ENCODE measurements at places on chromosomes 7 and 10.

DNA sequence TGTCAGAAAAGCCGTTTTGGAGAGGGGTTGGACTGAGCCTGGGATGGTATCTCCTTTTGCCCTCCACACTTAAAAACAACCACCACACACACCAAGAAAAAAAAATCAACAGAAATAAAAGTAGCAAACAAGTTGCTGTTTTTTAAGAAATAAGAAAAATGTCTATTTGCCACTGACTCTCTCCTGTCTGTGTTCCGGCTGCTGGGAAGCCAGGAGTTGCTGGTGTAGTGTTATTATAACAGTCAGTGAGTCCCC, 163 bp downstream of the EGR2 start:
- no peak for DNase-seq

- DNase-seq = peak; percentile 11
Observed at GRCh38 chr10:88386204-88386788, 196.8 kb downstream of the RNLS start.

DNA sequence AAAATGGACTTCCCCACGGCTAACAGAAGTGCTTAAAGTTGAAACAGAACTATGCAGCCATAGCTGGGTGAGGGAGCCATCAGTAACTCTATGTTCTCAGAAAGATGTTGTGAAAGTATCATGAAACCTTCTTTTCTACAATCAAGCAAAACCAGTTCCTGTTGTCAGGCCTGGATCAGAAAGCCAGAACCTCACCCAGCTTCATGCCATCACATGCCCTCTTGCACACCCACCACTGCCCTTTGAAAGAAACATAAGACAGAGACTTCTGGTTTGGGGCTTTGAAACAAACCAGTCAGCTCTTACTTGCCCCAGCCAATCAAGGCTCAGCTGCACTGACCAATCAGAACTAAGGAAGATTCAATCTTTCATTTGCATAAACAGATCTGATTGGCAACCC, 230.8 kb upstream of the FERD3L start:
- no peak for DNase-seq

DNA sequence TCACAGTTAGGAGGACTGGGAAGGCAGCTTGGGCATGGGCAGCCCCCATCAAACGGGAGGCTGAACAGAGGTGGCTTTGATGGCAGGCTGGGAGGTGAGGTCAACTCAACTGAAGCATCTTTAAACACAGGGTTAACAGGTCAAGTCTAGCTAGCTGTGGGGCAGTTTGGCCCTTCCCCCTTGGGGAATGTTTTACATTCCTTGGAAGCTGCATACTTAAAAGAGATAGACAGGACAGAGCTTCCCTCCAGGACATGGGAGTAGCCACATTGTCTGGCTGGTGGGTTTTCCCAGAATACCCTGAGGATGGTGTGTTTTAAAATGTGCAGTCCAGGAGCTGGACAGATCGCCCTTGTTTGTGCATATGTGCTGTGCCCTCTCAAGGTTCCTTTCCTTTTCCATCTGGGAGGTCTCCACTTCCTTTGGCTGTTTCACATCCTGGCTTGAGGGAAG, 6.8 kb upstream of the RASSF4 start:
- peak; percentile 32 for DNase-seq

DNA sequence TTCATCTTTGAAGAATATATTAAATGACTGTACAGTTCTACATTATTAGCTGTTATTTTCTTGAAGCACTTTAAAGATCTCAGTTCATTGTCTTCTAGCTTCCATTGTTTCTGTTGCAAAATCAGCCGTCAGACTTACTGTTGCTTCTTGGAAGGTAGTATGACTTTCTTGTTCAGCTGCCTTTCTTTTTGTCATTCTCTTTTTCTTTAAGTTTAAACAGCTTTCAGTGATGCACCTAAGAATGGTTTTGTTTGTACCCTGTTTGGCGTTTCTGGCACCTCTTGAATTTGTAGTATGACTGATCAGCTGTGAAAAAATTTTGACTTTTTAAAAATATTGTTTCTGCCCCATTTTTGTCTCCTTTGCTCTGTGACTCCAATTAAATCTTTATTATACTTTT, 9.3 kb downstream of the MKLN1 start:
- peak; percentile 35 for DNase-seq

DNA sequence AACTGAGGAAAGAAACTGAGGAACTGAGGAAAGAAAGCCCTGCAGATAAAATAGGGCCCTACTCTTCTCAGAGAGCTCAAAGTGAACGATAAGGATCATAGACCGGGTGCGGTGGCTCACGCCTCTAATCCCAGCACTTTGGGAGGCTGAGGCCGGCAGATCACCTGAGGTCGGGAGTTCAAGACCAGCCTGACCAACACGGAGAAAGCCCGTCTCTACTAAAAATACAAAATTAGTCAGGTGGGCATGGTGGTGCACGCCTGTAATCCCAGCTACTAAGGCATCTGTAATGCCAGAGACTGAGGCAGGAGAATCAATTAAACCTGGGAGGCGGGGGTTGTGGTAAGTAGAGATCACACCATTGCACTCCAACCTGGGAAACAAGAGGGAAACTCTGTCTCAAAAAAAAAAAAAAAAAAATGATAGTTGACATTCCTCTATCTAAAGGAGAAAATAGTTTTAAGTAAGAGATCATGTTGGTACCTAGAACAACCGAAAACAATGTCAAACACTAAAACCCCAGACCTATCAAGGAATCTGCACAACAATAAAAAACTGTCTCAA, 2.5 kb downstream of the MKRN1 start:
- DNase-seq = no peak

DNA sequence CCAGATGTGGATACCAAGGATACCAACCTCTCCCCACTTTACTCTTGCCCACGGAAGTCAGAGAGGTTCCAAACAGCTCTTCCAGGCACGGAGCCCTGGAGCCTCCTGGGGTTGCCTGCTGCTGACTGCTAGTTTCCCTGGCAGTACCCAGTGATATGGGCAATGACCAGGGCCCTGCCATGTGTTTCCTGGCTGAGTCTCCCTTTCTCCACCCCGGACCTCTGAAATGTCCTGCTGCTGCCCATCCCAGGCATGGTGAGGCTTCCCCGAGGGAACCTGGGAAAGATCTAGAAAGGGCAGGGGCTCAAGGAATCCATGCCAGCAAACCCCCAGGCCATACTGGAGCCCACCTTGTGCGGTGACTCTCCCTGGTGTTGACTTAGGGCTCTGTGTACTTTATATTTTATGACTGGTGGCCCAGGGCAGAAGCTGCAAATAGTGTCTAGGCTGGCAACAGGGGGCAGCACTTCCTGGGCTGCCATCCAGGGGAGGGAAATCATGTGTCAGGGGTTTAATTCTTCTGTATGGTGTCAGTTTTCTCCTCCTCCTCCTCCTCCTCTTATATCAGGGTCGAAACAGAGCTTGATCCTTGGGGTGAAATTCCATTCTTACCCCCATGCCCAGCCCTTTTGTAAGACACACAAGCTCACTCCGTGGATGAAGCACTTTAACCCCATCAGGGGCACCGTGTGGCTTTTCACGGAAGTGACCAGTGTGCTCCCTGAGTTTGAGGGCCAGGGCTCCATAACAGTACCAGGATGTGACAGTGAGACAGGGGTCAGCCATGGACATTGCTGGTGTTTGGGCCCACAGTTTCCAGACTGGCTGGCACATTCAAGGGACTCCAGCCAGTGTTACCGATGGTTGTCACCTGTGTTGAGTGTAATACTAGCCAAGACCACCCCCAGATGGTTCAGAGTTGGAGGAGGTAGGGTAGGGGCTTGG, 62.4 kb upstream of the GDF10 start:
- no peak for DNase-seq

- DNase-seq = no peak
Observed at GRCh38 chr10:3486346-3487065, 298.5 kb downstream of the KLF6 start.

- DNase-seq = peak; percentile 43
Observed at GRCh38 chr7:132614428-132615318, 38.4 kb upstream of the PLXNA4 start.

- no peak for DNase-seq
Observed at GRCh38 chr7:34191771-34192479, 286.6 kb downstream of the BMPER start.

- no peak for DNase-seq
Observed at GRCh38 chr7:5436003-5436678, 12.5 kb upstream of the TNRC18 start.

GRCh38 chr10:58758321-58758720, 245.6 kb downstream of the BICC1 start:
- peak; percentile 52 for DNase-seq

GRCh38 chr10:48306870-48307710, 613 bp downstream of the MAPK8 start:
- peak; percentile 57 for DNase-seq

DNA sequence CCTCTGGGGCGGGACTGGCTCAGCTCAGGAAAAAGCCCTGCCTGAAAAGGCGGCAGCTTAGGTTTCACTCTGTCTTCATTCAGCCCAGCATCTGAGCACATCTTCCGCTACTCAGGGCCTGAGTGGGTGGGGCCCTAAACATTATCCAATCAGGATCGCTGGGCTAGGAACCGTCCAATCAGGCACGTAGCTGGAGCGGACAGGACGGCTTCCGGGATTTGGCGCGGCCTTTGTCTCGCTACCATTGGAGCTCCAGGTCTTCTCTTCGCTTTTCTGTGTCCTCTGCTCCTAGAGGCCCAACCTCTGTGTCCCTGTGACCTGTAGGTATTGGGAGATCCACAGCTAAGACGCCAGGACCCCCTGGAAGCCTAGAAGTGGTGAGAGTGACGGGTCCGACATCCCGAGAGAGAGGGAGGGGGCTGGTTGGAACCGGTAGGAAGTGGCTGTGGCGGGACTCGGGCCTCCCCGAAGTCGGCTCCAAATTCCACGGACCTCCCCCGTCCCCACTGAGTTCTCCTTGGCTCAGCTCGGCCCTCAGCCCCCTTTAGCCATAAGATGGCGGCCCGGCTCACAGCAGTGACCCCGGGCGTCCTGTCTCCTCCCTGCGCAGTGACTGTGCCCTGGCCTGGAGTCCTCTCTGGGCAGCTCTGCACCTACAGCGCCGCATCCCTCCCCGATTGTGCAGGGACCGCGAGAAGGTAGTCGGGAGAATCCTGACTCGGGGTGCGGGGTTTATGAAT, 99.1 kb downstream of the ZNF680 start:
- DNase-seq = peak; percentile 11

- DNase-seq = peak; percentile 2
Observed at GRCh38 chr10:83432261-83433045, 706.9 kb upstream of the GHITM start.

DNA sequence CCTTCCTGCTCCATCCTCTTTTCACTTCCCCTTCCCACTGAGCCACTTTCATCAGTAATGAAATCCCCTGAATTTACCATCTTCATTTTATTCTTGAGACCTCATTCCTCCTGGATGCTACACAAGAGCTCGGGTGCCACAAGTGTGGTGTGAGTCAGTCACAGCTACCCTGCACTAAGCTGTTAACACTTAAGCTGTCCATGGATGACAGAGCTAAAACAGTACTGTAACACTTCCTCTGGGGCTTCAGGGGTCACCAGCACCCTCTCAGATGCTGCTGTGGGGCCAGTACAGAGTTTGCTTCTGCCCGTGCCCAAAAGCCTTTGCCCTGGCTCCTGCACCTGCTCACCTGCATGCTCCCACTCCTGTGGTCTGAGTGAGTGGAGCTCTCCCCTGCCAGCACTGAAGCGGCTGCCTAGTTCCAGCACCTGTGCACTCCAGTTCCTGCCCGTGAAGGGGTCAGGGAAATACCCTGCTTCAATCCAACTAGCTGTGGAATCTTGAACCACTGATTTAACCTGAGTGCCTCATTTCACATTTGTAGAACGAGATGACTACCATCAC, 71.9 kb downstream of the POT1 start:
- DNase-seq = no peak

Data from fibroblast of skin of back (primary cell).